ENCODE measurements at places on chromosomes 16 and 17. TPM values are rescaled to one million over a fixed set of nuclear protein-coding genes. Genes with fewer than 3 reads are reported as not detected.
A peak's percentile ranks its signal among the peaks of the same experiment; 100 is the strongest.

The ASPHD1 gene
- total RNA-seq: not detected

The NSF gene
- total RNA-seq: 13.0 TPM

The KARS1 gene
- total RNA-seq: 65.2 TPM

The GOT2 gene
- 48.7 TPM for total RNA-seq

DNA sequence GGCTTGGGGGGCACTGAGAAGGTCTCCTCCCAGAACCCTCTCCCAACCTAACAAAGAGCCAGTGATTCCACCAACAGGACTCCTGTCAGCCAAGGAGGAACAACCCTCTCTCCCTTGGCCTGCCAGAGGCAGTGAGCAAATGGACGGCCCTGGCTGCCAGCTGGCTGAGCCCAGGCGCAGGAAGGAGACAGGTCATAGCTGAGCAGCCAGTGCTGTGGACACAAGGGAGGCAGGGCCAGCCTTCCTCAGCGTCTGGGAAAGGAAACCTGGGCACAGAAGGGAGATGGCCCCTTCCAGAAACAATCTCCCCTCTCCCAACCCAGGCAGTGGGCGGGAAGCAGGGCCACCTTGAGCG is 2.1 kb downstream of the MPO start:
- peak overlapping the region; percentile 54 for H3K4me3 ChIP-seq
- no peaks in the 10 kb centered on the region for H3K27me3 ChIP-seq
- no peaks in the 10 kb centered on the region for H3K36me3 ChIP-seq
- no peaks in the 10 kb centered on the region for H3K4me1 ChIP-seq
- DNase-seq: no peak

GRCh38 chr17:66691644-66692420 is 143.1 kb upstream of the CACNG5 start:
- H3K36me3 ChIP-seq: no peaks in the 10 kb centered on the region
- H3K4me3 ChIP-seq: no peak overlapping the region
- peak; percentile 60 for DNase-seq
- H3K27me3 ChIP-seq: no peaks in the 10 kb centered on the region

DNA sequence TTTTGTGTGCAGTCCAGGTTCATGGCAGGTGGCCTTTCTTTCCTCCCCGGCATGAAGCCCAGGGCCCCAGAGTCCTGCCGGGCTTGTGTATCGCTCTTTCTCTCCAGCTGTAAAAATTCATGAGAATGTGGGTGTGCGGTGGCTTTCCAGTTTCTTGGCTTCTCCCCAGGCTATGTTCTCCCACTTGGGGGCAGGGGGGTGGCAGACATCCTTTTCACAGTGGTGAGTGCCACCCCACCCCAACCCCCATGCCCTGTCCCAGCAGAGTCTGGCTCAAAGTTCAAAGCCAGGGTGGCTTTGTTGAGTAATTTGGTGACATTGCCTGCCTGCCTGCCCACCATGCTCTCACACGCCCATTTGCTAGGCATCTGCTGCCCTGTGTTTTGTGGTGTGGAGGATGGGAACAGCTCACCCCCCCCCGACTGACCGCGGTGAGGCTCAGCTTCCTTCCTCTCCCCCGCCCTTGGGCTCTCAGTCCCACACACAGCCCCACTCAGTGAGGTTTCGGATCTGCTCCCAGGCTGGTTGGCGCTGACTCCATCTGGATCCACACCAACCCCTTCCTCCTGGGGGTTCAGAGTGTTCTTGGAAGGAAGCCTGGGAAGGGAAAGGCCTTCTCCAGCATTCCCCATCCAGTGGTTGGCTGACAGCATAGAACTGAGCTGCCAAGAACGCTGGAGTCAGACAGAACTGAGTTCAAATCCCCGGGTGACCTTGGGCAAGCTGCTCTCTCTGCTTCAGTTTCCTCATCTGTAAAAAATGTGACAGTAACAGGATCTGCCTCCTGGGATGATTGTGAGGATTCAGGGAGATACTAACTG is 36.0 kb downstream of the CHD9 start:
- H3K36me3 ChIP-seq: no peaks in the 10 kb centered on the region
- no peaks in the 10 kb centered on the region for H3K27me3 ChIP-seq
- peaks cover 52% of the 10 kb centered on the region for H3K4me1 ChIP-seq
- DNase-seq: peak; percentile 86
- H3K4me3 ChIP-seq: peak overlapping the region; percentile 44

GRCh38 chr17:69581061-69581961 is 166.8 kb downstream of the MAP2K6 start:
- no peak overlapping the region for H3K4me3 ChIP-seq
- H3K27ac ChIP-seq: no peak overlapping the region
- H3K27me3 ChIP-seq: no peaks in the 10 kb centered on the region
- H3K36me3 ChIP-seq: no peaks in the 10 kb centered on the region

- H3K27ac ChIP-seq: no peak overlapping the region
- no peaks in the 10 kb centered on the region for H3K27me3 ChIP-seq
- no peak for DNase-seq
- H3K4me3 ChIP-seq: no peak overlapping the region
Measured at GRCh38 chr17:3956327-3956957, 7.8 kb downstream of the ATP2A3 start.

- no peak overlapping the region for H3K27ac ChIP-seq
- H3K36me3 ChIP-seq: no peaks in the 10 kb centered on the region
- no peaks in the 10 kb centered on the region for H3K4me1 ChIP-seq
- H3K27me3 ChIP-seq: no peaks in the 10 kb centered on the region
- no peak overlapping the region for H3K4me3 ChIP-seq
Measured at GRCh38 chr16:3246002-3246401, 10.4 kb downstream of the MEFV start.

The CSH1 gene
- total RNA-seq: not detected

- no peaks in the 10 kb centered on the region for H3K27me3 ChIP-seq
- DNase-seq: no peak
- H3K4me1 ChIP-seq: no peaks in the 10 kb centered on the region
- H3K36me3 ChIP-seq: no peaks in the 10 kb centered on the region
- no peak overlapping the region for H3K27ac ChIP-seq
Measured at GRCh38 chr16:19132255-19132654, 18.5 kb downstream of the ITPRIPL2 start.

The GUCY2D gene
- total RNA-seq: not detected

The HOXB9 gene
- not detected for total RNA-seq

The SULT1A1 gene
- 46.2 TPM for total RNA-seq

The TRAPPC1 gene
- 36.0 TPM for total RNA-seq

The TRPV2 gene
- 26.1 TPM for total RNA-seq

GRCh38 chr16:88047462-88047861 is 96.2 kb downstream of the BANP start:
- no peak overlapping the region for H3K27ac ChIP-seq
- H3K27me3 ChIP-seq: no peaks in the 10 kb centered on the region
- DNase-seq: no peak
- no peaks in the 10 kb centered on the region for H3K4me1 ChIP-seq

The TBC1D3 gene
- total RNA-seq: not detected

DNA sequence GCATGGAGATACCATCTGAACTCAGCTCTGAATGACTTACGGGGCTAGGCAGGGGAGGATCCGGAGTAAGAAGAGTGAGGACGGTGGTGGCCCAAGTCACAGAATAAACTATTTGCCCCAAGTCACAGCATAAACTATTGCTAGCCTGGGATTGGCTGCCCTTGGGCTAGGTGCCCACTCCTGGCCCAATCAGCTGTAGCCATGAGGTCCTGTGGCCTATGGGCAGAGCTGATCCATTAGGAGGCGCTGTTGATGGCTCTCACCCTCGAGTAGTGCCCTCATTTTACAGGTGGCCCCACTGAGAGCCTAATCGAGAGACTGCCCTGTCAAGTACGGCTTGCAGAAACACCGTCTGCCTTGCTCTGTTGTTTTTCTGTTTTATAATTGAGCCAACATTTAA is 62.3 kb upstream of the ZNF423 start:
- no peaks in the 10 kb centered on the region for H3K36me3 ChIP-seq
- no peak overlapping the region for H3K27ac ChIP-seq
- H3K4me3 ChIP-seq: no peak overlapping the region
- no peak for DNase-seq

The DLX3 gene
- 1.6 TPM for total RNA-seq

DNA sequence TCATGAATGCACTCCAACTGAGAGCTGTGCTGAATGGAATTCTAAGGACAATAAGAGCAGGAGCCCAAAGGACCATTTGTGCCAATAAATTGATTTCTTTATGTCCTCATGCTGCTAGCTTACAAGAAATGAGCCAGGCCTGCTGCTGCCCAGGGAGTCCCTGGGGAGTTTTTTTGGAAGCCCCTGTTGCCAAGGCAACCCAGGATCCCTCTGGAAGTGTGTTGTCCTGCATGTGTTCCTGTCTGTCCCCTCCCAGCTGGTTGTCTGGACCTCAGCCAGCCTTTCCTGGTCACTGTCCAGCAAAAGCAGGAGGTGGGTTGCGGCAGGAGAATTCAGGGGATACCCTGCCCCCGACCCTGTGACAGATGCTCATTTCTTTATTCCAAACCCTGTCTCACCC is 51.0 kb upstream of the GPRC5B start:
- no peak overlapping the region for H3K4me3 ChIP-seq
- DNase-seq: no peak
- H3K4me1 ChIP-seq: no peaks in the 10 kb centered on the region
- H3K27me3 ChIP-seq: no peaks in the 10 kb centered on the region

The ZNF469 gene
- 3.0 TPM for total RNA-seq

GRCh38 chr17:60604686-60605334 is 4.8 kb downstream of the PPM1D start:
- no peaks in the 10 kb centered on the region for H3K36me3 ChIP-seq
- DNase-seq: peak; percentile 24
- no peaks in the 10 kb centered on the region for H3K4me1 ChIP-seq
- no peaks in the 10 kb centered on the region for H3K27me3 ChIP-seq

DNA sequence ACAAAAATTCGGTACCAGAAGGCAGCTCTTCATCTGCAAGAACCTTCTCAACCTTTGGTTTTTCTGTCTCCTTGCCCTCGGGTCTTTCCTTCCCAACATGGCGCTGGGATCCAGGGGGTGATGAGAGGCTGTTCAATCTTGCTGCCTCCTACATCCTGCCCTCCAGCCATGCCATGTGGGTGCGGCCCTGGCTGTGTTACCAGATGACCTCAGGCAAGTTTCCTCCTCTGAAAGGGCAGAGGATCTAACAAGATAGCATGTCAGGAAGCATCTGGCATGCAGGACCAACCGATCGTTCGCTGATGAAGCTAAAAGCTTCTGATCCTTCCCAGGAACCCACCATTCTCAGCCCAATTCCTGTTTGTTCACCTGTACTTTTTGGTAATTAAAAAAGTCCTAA is 36.8 kb upstream of the BCAR1 start:
- H3K36me3 ChIP-seq: peaks cover 24% of the 10 kb centered on the region
- no peak overlapping the region for H3K4me3 ChIP-seq
- H3K27me3 ChIP-seq: no peaks in the 10 kb centered on the region

DNA sequence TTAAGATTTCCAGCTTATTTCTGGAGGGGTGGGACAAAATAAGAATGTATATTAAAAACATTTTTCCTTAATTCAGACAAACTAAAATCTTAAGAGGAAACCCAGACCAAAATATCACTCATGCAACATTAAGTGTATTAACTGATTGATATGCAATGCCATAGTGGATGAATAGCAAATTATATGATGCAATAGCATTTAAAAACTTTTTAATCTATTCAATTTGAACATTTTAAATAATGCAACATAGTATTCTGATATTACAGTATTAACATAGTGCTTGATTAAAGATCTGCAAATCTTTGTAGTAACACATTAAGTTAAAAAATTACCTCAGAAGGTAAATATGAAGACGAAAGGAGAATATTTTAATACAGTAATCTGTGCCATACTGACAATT is 15.3 kb upstream of the INTS2 start:
- H3K4me1 ChIP-seq: no peaks in the 10 kb centered on the region
- no peak overlapping the region for H3K27ac ChIP-seq
- H3K36me3 ChIP-seq: peaks cover 33% of the 10 kb centered on the region
- no peak overlapping the region for H3K4me3 ChIP-seq
- DNase-seq: no peak
- H3K27me3 ChIP-seq: no peaks in the 10 kb centered on the region

DNA sequence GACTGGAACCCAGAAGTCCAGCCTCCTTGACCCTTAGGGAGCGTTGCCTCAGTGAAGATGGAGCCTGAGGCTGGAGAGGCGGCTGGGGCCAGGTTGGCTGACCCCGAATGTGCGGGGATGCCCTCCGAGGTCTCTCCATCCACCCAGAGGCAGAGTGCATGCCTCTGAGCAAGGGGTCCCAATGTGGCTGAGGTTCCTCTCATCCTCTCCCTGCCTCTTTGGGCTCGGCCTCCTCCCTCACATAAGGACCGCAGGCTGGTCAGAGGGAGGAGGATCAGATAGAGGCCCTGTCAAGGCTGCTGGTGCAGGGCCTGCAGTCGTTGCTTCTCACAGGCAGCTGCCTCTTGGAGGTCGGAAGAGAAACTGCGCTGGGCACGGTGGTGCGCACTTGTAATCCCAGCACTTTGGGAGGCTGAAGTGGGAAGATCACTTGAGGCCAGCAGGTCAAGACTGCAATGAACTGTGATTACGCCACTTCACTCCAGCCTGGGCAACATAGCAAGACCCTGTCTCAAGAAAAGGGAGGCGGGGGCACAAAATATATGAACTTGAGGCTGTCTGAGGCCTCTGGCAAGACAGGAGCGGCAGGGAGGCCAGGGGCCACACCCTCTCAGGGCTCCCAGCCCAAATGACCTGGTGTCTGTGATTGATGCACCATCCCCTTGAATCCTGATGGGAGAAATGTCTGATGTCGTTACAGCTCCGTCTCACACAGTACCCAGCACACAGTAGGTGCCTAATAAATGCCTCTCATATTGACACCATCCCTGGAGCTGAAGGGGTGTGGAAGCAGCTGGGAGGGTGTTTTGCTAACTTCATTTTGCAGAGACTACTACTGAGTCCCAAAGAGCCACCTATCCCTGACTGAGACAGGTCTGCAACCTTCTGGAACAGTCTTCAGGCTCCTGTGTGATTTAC is 220.1 kb upstream of the GSE1 start:
- H3K4me1 ChIP-seq: peaks cover 17% of the 10 kb centered on the region
- no peak overlapping the region for H3K27ac ChIP-seq
- peak; percentile 53 for DNase-seq
- H3K4me3 ChIP-seq: no peak overlapping the region

- DNase-seq: no peak
- no peaks in the 10 kb centered on the region for H3K4me1 ChIP-seq
- H3K27ac ChIP-seq: no peak overlapping the region
- H3K36me3 ChIP-seq: no peaks in the 10 kb centered on the region
Measured at GRCh38 chr16:82384017-82384416, 214.0 kb upstream of the MPHOSPH6 start.

The SEC14L5 gene
- total RNA-seq: 5.7 TPM

- H3K27ac ChIP-seq: no peak overlapping the region
- H3K27me3 ChIP-seq: no peaks in the 10 kb centered on the region
- no peaks in the 10 kb centered on the region for H3K4me1 ChIP-seq
- no peak for DNase-seq
- no peak overlapping the region for H3K4me3 ChIP-seq
Measured at GRCh38 chr17:80842456-80843013, 149.1 kb upstream of the CHMP6 start.

DNA sequence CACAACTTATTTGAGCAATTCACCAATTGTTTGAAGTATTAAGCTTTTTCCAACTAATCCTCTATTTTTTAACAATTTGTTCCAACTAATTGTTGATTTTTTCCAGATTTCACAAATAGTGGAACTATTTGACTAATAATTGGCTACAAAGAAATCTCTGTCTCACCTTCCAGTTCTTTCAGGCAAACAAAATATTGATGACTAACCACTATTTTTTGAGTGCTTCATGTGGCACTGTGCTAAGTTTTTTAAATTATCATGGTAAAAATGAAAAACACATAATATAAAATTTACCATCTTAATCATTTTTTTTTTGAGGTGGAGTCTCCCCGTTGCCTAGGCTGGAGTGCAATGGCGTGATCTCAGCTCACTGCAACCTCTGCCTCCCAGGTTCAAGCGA is 24.6 kb upstream of the GRIN2A start:
- no peak overlapping the region for H3K4me3 ChIP-seq
- no peaks in the 10 kb centered on the region for H3K36me3 ChIP-seq
- H3K27me3 ChIP-seq: no peaks in the 10 kb centered on the region
- no peaks in the 10 kb centered on the region for H3K4me1 ChIP-seq
- no peak for DNase-seq

The EVPLL gene
- total RNA-seq: not detected
